Left renal cortex interstitium (tissue), 4 donors: ENCODE measurements at places on chromosomes 2 and 18. TPM values are rescaled to one million over a fixed set of nuclear protein-coding genes. Genes with fewer than 3 reads are reported as not detected.

GRCh38 chr2:233656443-233656842 is 15.3 kb upstream of the UGT1A9 start:
- DNase-seq, result no peak

DNA sequence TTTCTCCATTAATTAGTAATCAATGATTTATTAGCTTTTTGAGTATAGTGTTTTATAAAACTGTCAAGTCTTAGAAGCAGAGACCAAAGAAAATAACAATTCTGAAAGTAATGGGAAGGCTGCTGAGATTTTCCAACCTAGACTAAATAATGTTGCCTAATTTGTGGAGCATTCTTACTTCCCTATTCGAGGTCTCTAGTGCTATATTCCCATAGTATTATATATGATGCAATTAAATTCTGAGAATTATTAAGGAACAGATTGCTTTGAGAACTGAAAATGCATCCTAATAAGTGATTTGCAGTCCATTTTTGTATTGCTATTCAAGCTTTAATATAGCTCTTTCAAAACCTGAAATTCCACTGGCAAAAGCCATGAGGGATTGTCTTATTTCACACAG is 27.7 kb upstream of the DOCK10 start:
- DNase-seq, result no peak

The SH3BP4 gene
- 41.7 TPM for polyA plus RNA-seq

GRCh38 chr2:189285962-189286645 is 106.5 kb upstream of the COL5A2 start:
- no peak for DNase-seq

The TEX44 gene
- not detected for polyA plus RNA-seq

The BOLL gene
- polyA plus RNA-seq, result not detected

DNA sequence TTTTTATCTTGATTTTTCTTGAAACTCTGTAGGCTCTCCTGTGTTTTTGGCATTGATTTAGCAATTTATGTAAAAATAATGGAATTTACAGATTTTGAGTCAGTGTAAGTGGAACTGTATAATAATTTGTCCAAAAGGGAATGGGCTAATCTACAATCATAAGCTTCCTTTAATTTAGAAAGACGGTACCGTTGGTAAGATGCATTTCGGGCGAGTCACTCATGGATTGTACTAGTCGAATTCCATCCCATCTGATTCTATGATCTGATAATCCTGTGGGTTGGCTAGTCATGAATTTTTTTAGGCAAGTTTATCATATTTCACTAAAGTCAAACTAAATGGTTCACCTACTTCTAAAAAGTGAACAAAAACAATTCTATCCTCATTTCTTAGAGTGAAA is 133.4 kb downstream of the ZNF407 start:
- DNase-seq, result no peak

The ZC3H8 gene
- 24.3 TPM for polyA plus RNA-seq

GRCh38 chr2:182504903-182505302 is 78.1 kb upstream of the PDE1A start:
- no peak for DNase-seq

The SLC5A7 gene
- 0.84 TPM for polyA plus RNA-seq

The SPC25 gene
- polyA plus RNA-seq, result 18.0 TPM

DNA sequence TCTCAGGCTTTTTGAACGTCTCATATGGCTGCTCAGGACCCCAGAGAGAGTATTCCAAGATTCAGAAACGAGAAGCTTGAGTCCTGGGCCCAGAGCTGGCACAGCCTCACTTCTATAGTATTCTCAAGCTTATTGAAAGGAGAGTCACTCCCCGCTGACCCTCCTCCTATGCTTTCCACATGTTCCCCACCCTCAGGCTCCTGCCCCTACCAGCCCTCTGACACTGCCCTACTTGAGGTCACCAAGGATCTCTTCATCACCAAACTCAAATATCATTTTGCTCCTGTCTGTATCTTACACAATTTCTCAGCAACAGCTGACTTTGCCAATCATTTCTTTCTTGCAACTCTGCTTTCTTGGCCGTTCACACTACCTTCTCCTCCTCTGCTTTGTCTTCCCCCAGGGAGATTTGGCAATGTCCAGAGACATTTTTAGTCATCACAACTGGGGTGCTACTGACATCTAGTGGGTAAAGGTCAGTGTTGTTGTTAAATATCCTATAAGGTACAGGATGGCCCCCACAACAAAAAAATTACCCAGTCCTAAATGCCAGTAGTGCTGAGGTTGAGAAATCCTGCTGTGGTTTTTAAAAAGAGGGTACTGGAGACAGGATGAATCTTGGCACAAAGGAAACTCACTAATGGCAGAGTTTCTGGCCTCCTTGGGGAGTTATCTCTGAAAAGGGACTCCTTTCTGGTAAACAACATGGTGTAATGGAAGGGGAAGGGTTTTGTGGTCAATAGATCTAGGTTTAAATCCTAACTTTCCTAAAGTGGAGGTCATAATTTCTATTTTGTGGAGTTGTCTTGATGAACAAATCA is 26.9 kb upstream of the INSIG2 start:
- DNase-seq, result no peak

GRCh38 chr2:141506135-141506534 is 624.7 kb downstream of the LRP1B start:
- no peak for DNase-seq

DNA sequence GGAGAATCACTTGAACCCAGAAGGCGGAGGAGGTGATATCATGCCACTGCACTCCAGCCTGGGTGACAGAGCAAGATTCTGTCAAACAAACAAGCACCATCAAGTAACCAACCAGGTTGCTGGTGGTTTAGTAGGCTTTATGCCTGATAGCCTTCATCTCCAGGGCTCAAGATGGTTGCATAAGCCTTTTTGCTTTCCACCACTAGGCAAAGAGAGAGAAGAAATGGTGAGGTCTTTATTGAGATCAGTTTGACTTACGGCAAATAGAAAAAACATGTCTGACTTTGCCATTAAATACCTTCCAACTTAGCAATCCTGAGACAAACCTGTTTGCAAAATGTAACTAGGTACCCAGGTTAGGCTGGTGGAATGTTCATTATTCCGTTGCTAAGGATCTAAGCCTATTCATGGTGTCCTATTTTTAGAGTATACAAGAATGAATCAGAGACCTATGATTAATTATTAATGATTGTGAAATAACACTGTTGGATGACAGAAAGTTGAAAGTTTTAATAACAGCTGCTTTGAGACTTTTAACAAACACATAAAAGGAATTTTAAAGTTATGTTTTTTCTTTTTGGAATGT is 53.5 kb upstream of the SLC38A11 start:
- no peak for DNase-seq

GRCh38 chr2:231674587-231675338 is 33.6 kb upstream of the PTMA start:
- DNase-seq, result no peak

GRCh38 chr2:225296951-225297350 is 102.6 kb upstream of the NYAP2 start:
- DNase-seq, result no peak
